ENCODE measurements at places on chromosomes 5 and 9. TPM values are rescaled to one million over a fixed set of nuclear protein-coding genes. Genes with fewer than 3 reads are reported as not detected.

The FRRS1L gene
- not detected for total RNA-seq

The FBN2 gene
- 272 TPM for total RNA-seq

The CARTPT gene
- not detected for total RNA-seq

The ATOX1 gene
- 95.5 TPM for total RNA-seq
